ENCODE measurements at places on chromosomes 1 and 21.

- no peak for DNase-seq
Measured at GRCh38 chr1:199799116-199799515, 228.4 kb upstream of the NR5A2 start.

GRCh38 chr1:23470282-23471070 lies 13.5 kb downstream of the ASAP3 start:
- DNase-seq: no peak

DNA sequence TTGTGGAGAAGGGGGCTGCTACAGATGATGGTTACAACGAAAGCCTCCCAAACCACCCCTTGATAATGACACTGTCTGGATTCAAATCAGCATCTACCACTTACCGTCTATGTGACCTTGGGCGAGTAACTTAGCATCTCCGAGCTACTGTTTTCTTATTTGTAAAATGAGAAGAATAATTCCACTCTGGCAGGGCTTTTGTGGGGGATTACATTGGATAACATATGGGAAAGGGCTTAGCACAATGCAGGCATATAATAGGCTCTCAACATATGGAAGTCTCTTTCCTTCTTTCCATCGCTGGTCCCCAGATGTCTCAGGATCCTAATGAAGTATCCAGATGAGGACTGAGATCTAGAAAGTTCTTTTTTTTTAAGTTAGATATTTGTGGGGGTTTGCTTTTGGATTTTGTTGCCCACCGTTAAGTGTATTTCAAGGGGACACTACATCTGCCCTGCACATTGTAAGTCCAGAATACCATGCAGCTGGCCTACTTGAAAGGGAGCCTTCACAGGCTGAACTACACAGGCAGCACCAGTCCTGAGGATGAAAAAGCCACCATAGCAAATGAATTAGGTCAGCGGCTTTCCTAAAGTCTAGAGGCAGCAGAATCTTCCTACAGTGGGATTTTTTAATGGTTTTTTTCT lies 172.2 kb upstream of the IRF2BP2 start:
- DNase-seq: no peak

DNA sequence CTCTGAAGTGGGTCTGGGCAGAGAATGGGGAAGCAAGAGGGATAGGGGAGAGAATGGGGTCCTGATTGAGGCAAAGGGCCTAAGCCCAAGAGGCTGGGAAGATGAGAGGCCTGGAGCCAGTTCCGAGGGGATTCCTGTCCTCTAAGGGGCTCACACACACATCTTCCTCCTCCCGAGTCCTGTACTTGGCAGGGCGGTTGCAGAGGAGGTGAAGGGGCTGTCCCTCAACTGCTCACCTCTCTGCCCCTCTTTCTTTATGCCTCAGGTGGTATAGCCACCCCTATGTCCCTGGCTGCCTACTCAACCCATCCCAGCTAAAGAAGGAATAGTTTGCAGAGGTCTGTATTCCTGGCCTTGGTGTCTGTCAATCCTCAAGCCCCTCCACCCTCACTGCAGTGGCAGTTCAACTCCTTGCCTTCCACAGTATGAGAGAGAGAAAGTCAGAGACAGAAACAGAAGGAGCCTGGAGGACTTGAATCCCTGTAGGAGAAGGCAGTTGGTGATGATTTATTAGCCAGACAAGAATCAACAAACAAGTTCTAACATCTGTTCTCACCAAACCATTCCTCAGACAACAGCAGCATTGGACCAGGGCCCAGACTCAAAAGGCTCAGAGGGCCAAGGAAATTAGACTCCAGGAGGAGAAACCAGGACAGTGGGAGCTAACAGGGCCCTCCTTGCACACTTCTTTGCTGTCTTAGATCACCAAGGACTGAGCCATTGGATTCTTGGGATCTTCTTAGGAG lies 10.7 kb downstream of the SH2D2A start:
- DNase-seq: no peak

DNA sequence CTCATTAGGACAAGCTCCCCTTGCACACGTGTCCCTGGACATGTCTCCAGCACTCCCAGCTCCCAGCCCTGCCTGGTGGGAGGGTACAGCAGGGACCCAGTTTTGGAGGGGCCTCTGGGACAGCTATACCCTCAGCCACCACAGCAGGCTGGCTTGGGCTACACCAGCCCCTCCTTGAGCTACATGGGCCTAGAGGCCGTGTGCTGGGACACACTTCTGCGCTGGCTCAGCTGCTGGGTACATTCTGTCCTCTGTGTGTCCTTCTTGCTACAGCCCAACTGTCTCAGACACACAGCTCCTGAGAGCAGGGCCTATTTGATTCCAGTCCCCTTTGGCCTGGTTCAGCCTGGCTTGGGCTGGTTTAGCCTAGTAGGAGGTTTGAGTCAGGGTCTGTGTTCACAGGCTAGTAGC lies 26.7 kb downstream of the DMAP1 start:
- no peak for DNase-seq

DNA sequence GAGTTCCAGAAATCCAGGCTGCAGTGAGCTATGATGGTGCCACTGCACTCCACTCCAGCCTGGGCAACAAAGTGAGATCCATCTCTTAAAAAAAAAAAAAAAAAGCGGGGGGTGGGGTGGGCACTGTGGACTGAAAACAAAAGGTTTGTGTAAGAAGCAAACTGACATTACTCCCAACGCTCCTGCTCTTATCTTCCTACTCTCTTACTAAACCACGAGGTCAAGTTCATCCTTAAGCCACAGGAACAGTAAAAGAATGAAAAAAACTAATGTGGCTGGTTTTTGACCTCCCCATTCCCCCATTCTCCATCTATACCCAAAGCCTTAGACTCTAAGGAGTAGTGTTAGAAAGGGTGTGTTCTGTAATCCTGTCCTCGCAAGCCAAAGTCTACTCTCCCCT lies 30.8 kb downstream of the TFAP2E start:
- no peak for DNase-seq

GRCh38 chr1:215807911-215808436 lies 240.9 kb downstream of the KCTD3 start:
- no peak for DNase-seq

DNA sequence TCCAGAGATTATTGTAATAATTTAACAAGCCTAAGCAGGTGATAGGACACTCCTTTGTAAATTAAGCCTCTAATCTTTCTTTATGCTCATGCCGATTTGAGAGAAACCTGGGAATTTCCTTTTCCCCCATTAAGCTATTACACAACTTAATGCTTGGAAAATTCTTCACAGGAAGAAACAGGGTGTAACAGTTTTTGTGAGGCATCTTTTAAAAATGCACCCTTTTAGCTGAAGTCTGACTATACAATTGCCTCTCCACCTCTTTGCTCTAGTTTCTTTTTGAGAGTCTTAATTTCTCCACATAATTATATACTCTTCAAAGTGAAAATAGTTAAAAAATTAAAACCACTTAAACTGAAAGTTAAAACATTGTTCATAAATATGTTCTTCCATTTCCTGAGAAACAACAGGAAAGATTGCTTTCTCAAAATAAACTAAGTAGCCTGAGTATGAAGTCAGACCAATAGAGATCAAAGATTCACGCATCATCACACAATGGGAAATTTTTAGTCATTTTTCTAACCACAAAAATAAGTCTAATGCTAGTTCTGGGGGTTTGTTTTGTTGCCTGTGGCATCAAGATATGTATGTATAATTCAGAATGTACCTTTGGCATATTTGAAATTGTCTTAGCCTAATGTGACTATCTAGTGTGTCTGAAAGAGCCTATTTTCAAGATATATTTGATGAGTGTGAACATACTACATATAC lies 34.7 kb downstream of the LRRC8D start:
- no peak for DNase-seq

DNA sequence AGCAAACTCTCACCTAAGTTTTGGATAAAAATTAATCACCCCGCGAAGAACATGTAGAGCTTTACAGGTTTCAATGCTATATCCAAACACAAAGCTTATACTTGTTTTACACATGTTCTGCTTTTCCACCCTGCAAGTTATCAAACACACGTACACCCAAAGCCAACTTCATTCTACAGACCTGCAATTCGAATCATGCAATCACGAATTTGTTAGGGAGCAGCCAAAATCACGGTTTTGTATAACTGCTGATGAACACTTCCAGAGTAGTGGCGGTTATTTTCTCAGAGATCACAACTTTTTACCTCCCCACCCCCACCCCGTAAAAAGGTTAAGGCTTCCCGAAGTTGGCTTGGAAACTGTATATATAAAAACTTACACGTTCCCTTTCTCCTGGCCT lies 1.4 kb downstream of the HMGN1 start:
- no peak for DNase-seq

DNA sequence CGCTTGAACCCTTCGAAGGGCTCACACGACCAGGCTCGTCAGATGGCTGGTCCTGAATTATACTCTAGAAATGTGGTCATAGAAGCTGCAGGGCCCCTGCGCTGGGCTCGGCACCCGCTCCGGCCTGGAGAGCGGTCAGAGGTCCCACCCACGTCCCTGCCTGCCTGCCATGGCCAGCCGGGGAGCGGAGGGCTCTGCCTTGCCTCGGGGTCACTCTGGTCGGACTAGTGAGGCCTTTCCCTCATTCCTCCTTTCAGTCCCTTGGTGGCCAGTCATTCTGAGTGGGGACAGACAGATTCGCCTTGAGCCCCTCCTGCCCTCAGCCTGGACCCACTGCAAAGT lies 529 bp upstream of the MARCKSL1 start:
- no peak for DNase-seq

GRCh38 chr21:41582866-41583265 lies 74.9 kb upstream of the TMPRSS2 start:
- no peak for DNase-seq

DNA sequence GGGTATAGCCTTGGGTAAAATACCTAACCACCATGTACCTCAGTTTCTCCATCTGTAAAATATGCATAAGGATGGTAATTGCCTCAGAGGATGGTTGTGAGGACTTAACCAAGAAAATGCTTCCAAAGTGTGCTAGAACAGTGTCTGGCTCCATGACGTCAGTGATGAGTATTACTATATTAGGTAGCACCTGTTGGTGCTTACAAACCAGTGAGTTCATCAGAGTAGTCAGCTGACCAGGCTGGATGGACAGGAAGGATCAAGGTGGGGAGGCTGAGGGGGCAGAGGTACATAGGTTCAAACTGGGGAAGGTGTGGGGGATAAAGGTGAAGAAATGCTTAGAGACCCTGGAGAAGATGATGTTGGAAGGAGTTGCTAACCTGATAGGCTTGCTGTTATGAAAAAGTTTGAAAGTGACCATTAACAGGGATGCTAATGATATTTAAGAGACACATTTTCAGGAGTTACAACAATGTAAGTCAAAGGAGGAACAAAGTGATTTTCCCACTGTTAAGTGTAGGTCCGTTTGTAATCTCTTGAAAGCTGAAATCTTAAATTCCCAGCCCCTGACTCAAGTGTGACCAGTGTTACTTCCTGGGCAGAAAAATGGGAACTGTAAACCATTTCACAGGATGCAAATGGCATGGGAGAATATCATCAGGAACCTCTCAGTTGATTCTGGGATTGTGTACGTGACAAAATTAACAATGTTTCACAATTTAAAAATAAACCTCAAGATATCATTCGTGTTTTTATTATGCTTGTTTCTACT lies 4.4 kb downstream of the NTPCR start:
- no peak for DNase-seq

- no peak for DNase-seq
Measured at GRCh38 chr1:178739285-178740045, 14.4 kb downstream of the RALGPS2 start.

DNA sequence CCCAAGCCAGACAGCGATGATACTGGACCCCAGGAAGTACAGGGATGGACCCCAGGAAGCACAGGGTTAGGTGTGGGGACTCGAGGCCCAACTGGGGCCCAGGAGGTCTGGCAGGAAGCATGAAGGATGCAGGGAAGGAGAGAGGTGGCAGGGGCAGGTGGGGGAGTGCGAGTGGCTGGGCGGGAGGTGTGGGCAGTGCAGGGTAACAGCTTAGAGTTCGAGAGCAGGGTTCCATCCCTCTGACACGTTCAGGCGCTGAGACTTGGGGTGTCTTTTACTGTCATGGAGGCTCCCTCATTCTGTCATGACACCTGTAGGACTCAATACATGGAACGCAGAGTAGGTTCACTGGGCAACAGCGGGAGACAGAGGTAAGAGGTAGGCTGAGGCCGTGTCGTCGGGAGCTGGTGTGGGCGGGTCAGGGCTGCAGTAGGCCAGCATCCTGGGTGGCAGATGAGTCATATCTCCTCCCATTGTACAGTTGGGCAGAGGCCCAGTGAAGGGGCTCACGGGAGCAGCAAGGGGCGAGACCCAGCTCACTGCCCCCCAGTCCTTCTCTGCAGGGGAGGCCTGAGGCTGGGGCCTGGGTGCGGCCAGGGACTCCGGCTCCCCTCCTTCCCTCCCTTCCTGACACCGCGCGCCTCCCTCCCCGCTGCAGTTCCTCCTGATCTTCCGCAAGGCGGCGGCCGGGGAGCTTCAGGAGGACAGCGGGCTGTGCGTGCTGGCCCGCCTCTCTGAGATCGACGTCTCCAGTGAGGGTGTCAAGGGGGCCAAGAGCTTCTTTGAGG lies 11.6 kb upstream of the CTRC start:
- DNase-seq: no peak

DNA sequence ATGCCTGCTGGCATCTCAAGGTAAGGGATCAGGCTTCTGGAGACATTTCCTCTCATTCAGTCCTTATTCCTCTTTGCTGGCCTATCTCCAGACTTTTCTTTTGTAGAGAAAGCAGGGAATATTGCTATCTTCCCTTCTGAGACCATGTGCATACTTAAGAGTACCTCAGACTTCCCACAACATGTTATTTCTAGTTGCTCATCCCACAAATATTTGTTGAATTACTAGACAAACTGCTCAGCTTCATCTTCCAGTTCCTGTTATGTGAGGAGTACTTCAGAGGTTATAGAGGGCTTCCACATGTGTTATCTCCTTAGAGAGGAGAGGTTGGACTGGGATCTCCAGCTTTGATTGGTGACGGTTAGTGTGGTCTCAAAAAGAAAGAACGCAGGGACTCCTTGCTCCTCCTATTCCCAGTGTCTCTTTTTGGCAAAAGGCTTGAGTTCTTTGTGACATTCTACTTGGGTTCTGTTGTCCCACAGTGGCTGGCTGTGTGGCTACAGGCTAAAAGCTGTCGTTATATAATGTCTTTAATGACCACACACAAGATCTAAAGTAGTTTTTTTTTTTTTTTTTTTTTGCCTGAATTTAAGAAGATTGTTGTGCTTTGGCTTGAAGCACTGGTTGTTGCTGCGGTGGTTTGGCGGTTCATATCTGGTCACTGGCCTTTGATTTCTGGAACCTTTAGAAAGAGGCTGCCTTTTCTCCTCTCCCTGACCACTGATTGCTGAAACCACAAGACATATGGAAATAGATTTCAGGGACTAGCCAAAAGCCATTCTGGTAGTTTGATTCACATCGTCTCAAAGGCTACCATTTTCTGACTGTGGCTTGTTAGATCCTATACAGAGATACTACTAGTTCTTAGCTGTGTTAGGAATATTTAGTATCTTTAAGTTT lies 78.7 kb downstream of the FGGY start:
- no peak for DNase-seq

DNA sequence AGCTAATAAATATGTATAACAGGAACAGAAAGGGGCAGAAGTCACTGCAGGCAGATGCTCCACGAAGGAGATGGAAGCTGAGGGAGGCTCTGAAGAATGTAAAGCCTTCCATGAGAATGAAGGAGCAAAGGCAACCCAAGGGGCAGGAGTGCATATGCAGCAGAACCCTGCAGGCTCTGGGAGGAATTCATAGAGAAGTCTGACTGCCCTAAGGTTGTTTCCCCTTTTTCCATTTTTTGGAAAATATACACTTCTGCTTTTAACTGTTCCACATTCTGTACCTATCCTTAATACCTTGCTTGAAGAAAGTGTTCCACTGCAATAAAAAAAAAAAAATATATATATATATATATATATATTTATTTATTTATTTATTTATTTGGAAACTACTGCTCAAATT lies 69.6 kb downstream of the CD34 start:
- DNase-seq: no peak

GRCh38 chr1:81455481-81455880 lies 345.3 kb upstream of the ADGRL2 start:
- DNase-seq: no peak

GRCh38 chr21:17780539-17780938 lies 38.6 kb downstream of the C21orf91 start:
- peak; percentile 79 for DNase-seq

Data from inflammatory macrophage treated with lipopolysaccharide for 1 hour (primary cell).